ENCODE measurements at places on chromosomes 16 and 17.

GRCh38 chr16:90083139-90083538, 6.0 kb upstream of the PRDM7 start:
- DNase-seq = peak; percentile 28

- DNase-seq = no peak
Measured at GRCh38 chr17:34579979-34580684, 750 bp downstream of the TMEM132E start.

- DNase-seq = no peak
Measured at GRCh38 chr16:53043986-53044601, 8.6 kb downstream of the CHD9NB start.

- DNase-seq = no peak
Measured at GRCh38 chr16:57146735-57147134, 39.1 kb downstream of the PSME3IP1 start.

- no peak for DNase-seq
Measured at GRCh38 chr16:51971184-51971583, 575.8 kb downstream of the TOX3 start.

DNA sequence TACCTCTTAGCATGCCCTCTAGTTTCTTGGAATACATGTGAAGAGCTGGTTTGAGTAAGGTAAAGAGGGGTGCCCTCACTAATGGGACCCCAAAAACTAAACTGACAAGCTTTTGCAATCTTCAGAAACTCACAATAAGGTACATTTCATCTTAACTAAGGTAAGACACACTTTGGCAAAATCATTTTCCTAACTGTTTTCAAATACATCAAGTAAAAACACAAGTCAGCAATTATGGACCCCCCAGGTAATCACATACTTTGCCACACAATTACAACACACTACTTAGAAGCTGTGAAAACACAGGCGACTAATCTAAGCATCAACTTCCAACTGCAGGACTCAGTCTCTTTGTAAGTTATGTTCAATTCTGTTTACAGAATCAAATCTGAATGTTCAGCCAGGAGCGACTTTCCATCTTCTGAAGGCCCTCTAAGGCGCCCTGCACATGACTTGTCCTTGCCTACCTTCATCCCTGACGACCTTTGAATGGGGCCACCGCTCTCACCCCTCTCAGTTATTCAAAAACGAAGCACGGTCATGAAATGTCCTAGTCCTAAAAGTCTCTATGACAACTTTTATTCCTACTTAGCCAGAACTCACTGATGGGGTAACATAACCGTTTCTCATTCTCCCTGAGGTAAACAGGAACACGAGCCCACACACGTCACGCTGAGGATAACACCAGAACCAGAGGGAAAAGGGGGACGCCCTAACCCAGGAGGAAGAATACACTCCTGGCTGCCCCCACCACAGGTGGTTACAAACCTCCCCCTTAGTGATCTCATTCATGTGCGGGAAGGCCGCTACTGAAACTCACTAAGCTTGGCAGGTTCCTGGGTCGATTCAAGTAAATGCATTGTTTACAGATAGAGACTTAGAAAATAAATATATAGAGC, 5.5 kb downstream of the CREBBP start:
- no peak for DNase-seq

GRCh38 chr16:84369938-84370627, 1.7 kb downstream of the ATP2C2 start:
- no peak for DNase-seq

DNA sequence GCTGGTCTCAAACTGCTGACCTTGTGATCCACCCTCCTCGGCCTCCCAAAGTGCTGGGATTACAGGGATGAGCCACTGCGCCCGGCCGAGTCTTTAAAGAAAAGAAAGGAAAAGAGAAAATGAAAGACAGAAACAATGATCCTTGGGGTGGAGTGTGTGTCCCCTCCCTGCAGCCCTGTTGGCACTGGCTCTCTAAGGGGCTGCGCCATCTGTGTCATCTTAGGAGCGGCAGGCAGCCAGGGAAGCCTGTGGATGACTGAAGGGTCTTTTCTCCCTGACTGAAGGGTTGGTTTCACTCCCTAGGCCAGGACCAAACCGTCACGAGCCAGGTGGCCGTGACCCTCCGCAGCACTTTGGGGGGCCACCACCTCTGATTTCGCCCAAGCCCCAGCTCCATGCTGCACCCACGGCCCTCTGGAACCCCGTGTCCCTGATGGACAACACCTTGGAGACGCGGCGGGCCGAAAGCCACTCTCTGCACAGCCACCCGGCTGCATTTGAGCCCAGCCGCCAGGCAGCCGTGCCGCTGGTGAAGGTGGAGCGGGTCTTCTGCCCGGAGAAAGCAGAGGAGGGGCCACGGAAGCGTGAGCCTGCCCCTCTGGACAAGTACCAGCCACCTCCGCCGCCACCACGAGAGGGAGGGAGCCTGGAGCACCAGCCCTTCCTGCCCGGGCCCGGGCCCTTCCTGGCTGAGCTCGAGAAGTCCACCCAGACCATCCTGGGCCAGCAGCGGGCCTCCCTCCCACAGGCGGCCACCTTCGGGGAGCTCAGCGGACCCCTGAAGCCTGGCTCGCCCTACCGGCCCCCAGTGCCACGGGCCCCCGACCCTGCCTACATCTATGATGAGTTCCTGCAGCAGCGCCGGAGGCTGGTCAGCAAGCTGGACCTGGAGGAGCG, 27.7 kb downstream of the GINS2 start:
- DNase-seq = no peak

GRCh38 chr16:56203052-56203451, 11.8 kb downstream of the GNAO1 start:
- DNase-seq = peak; percentile 71

GRCh38 chr17:35052241-35052610, 11.3 kb downstream of the RFFL start:
- no peak for DNase-seq

DNA sequence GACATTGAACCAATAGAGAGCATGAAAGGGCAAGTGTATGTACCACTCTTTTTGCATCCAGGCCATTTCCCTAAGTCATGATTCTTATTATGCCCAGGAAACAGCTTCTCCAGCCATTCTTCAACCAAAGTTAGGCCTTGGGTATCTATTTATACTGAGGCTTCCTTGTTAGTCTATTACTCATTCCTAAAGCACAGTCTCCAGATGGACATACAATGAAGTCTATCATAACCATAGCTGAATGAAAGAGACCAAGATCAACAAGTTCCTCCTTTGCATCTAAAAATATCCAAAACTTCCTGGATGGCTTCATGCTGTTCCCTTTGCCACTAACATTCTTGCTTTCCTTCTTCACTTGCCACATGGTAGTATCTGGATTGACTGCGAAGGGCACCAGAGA, 265.9 kb downstream of the CDH8 start:
- DNase-seq = no peak

DNA sequence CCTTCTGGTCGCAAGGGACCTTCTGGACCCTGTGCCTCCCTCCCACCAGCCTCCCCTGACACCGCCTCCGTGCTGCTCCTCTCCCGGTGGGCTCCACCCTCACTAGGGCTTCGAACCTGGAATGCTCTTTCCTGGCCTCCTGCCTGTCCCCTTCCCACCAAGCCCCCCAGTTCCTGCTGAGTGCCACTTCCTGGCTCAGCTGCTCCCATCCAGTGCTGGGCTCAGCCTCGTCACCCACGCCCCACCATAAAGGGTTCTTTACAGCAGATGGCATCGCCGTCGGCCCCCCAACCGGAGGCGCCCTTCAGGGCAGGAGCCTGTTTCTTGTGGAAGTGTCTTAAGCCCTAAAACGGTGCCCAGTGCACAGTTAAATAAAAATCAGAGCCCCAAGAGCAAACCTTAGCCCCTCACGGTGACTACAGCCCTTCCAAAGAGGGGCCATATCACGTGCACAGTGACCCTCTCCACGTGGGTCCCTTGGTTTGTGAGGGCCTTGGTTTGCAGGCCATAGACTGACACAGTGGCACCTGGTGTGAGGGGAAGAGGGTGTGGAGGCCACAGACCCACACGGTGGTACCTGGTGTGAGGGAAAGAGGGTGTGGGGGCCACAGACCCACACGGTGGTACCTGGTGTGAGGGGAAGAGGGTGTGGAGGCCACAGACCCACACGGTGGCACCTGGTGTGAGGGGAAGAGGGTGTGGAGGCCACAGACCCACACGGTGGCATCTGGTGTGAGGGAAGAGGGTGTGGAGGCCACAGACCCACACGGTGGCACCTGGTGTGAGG, 111.4 kb downstream of the METRNL start:
- no peak for DNase-seq

DNA sequence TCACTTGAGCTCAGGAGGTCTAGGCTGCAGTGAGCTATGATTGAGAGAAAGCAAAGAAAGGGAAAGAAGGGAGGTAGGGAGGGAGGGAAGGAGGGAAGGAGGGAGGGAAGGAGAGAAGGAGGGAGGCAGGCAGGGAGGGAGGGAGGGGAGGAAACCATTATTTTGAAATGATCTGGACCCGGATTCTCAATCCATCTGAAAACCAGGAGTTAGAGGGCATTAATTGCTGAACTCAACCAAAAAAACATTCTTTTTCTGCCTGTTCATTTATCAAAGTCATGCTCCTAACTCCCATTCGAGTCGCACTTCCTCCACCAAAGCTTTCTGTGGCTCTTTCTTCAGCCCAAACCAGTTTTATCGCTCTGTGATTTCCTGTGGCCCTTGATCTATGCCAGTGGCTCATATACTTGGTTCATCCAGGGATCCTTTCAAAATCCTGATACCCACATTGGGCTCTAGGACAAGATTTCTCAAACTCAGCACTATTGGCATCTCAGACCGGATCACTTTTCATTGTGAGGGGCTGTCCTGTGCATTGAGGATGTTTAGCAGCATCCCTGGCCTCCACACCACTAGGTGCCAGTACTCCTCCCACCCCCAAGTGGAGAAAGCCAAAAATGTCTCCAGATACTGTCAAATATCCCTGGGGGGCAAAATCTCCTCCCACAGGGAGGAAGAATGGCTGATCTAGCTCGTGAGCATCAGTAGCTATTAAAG, 38.2 kb downstream of the CMTM4 start:
- no peak for DNase-seq

DNA sequence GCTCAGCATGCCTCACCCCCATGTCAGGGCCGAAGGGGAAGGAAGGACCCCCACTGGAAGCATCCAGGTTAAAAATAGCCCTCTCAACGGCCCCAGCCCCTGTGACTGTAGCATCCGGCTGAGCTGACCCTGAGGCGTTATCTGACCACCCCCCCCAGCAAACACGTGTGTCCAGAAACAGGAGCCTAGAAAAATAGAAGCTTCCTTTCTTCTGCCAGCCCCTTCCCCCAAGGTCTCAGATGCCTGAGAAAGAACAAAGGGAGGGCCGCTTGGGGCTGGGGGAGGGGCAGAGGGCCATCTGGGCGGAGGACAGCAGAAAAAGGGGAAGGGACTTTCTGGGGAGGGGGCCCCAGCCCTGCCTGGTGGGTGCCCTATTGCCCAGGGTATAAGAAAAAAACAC, 55.8 kb downstream of the ACTG1 start:
- no peak for DNase-seq

DNA sequence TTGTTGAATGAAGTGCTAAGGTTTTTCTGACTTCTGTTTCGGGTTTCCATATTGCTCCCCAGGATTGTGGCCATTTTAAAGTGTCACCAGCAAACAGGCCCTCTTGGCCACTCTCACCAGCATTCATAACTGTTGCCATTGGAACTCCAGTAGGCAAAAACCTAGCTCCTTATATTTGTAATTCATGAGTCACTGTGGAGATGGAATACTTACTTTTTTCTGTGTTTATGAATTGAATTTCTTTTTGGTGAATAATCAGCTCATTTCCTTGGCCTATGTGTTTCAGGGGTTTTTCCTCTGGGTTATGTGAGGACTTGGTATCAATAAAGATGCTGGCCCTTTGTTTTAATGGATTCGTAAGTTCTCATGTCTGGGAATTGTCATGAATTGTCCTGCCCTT, 255.1 kb downstream of the SNX29 start:
- DNase-seq = no peak

DNA sequence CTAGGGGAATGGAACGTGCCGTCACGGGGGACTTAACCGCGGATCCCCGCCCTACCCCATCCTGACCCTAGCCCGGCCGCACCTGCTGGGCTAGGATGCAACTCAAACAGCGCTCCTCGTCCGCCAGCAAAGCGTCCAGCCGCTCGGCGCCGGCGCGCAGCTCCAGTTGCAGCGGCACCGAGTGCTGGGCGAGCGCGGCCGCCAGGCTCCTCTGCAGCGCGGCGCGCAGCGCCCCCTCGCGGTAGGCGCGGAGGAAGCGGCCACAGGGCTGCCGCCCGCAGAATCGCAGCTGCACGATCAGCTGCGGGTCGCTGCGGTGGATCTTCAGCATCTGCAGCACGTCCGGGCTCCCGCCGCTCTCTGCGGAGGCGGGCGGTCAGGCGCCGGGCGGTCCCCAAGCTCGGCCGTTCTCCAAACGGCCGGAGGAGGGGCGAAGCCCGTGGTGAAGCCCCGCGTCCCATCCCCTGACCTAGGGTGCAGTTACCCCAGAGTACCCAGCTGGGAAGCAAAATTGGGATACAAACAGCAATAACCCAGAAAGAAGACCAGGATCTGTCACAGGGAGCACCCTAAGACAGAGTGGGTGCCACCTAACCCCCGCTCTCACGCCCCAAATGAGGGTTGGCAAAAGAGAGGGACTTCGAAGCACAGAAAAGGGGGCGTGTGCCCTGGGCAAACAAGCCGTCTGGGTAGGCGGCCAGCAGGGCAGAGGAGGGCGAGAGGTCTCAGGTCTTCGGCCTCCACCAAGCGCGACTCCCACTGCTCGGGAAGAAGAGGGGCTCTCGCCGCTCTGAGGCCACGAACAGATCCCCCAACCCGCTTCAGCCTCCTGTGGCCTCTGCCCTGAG, 4.2 kb downstream of the TRADD start:
- DNase-seq = peak; percentile 83

DNA sequence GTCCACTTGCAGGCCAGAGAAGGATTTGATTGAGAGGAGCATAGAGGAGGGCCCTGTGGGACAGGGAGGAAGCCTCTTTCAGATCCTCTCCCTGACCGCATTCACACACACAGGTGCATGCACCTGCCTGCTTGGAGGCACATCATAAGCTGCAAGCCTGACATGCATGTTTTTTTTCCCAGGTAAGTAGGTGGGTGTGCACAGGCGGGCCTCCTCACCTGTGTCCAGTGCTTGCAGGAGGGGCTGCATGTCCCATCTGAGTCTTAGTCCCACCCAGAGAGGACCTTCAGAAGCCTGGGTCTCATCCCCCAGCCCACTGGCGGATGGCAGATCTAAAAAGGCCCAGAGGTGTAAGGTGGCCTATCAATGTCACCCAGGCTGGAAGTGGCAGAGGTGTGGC, 130.8 kb downstream of the TMEM132E start:
- DNase-seq = no peak

All from activated CD4-positive, alpha-beta T cell treated with anti-CD3 and anti-CD28 coated beads, Interleukin-2, amount 50 U/mL, for 16 hours (primary cell).